HT1080 (cell line): ENCODE measurements at places on chromosomes 2 and 18. TPM values are rescaled to one million over a fixed set of nuclear protein-coding genes. Genes with fewer than 3 reads are reported as not detected.

DNA sequence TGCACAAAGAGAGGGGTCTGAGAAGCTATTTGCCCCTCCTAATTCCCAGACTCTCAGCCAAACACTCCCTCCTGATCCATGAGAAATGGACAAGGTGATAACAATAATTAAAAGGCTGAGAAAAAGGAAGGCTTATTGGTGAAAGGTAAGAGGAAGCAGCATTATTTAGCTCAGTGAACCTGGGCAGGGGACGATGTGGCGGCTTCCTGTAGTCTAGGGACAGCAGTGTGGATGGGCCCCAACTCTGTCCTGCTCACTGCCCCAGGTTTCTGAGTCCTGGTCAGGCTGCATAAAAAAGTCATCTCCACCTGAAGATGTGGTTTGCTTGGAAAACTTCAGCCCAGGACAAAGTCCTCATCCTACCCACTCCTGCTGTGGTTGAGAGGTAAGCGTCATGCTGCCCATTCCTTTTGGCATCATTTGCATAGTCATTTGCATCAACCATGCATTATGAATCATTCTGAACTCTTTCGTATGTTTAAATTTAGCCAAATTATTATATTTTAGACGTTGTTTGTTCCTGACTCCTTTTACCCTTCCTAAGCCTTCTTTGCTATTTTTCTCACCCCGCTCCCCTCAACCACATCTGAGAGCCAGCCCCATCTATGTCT lies 126.8 kb downstream of the CLIP4 start:
- DNase-seq: no peak

- no peak for DNase-seq
Observed at GRCh38 chr2:134194519-134194918, 59.4 kb upstream of the MGAT5 start.

DNA sequence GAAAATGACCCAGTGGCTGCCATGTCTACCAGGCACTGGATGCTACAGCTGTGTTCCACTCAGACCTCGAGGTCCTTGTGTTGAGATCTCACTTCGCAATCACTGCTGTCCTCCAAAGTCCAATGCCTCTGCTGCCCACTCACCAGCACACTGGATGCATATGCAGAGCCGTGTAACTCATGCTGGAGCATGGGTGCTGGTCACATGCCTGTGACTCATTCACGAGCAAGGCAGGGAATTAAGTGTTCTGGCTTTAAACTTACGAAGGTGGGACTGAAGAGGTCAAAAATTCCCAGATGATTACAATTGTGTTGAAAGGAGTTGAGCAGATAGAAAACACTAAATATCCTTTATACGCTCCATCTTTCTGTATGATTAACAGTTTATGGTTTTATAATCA lies 417.5 kb downstream of the NUP35 start:
- peak; percentile 54 for DNase-seq

Gene PRKAG3
- not detected in 2 replicates for total RNA-seq

Gene CPLX4
- total RNA-seq: not detected in 2 replicates
